ENCODE measurements at places on chromosomes 4 and X.

DNA sequence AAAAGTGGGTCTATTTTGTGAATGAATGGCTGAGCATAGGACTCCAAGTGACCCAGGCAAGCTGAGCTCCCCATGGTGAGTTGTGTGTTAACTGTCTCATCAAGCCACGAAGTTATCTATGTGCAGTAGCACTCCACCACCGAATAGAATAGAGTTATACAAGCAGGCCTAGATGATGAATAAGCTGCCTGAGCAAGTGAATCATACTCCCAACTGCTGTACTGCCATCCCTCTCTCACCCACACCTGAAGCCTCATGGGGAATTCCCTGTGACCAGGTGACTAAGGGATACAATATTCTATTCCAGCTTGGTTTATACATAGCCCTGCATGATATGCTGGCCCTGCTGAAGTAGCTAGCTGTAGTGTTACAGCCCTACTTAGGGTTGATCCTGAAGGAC lies 38.7 kb downstream of the KDM5C start:
- peak; percentile 2 for DNase-seq

- no peak for DNase-seq
Measured at GRCh38 chrX:97984641-97985040, 1100.9 kb downstream of the RPA4 start.

DNA sequence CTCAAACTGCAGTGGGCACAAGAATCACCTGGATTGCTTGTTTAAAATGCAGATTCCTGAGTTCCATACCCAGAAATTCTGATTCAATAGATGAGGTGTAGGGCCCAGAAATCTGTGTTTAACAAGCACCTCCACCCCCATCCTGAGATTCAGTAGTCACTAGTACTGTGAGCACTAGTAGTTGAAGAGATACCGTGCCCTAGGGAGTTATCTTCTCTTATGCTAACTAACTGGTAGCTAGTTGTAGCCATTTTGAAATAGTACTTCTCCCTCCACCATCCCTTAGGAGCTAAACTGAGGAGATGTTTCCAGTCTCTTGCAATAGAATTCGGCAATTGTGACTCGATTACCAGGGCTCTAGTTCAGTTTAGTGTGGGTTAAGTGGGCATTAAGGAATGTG lies 18.4 kb downstream of the KLHL34 start:
- no peak for DNase-seq

DNA sequence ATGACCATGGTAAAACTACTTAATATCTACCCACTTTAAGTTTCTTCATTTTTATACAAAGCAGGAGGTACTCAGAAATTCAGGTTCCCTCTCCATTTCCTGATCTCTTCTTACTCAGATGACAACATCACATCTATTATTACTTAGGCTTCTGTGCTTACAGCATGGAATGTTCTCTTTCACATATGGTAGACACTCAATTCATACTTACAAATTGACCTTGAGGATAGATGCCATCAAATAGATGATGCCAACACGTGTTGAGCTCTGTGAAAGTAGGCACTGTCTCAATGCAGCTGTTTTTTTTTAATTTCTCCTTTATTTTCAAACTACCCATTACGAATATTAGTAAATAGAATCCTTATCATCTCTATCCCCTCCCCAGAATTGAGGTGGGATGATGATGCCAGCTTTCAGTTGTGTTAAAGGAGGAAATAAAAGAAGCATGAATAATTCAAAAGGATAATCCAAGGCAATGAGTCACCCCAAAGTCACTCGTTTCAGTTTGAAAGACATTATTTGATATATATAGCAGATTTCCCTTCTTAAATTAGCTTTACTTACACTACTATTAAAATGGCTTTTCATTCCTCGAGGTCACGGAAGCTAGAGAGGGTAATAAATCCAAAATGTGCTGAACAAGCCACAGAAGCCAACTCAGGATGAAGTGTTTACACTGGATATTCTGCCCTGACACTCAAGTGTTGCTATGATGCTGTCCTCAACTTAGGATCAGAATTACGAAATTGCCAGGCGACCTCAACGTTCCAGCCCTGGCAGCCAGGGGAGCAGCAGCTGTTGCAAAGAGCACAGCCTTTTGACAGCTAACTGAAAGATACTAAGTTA lies 124.2 kb upstream of the EOLA2 start:
- no peak for DNase-seq

Data from CD4-positive, alpha-beta T cell treated with Interleukin-4 for 4 hours (primary cell).